ENCODE measurements at places on chromosomes 2 and 18.

- no peak for DNase-seq
These were observed 72.2 kb downstream of the CCDC93 start for GRCh38 chr2:117941693-117942092.

DNA sequence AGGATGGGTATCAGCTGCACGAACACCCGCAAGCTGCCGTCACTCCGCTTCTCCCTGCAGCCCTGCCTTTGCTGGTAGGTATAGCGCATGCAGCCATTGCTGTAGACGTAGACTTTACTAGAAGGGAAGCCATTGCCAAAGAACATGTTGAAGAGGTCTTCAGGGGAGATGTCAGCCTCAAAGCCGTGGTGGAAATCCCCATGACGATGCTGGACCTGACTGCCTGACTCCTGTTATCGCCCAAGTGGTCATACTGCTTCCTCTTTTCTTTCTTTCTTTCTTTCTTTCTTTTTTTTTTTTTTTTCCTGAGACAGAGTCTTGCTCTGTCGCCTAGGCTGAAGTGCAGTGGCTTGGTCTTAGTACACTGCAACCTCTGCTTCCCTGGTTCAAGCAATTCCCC, 68.7 kb upstream of the SPRED2 start:
- no peak for DNase-seq

DNA sequence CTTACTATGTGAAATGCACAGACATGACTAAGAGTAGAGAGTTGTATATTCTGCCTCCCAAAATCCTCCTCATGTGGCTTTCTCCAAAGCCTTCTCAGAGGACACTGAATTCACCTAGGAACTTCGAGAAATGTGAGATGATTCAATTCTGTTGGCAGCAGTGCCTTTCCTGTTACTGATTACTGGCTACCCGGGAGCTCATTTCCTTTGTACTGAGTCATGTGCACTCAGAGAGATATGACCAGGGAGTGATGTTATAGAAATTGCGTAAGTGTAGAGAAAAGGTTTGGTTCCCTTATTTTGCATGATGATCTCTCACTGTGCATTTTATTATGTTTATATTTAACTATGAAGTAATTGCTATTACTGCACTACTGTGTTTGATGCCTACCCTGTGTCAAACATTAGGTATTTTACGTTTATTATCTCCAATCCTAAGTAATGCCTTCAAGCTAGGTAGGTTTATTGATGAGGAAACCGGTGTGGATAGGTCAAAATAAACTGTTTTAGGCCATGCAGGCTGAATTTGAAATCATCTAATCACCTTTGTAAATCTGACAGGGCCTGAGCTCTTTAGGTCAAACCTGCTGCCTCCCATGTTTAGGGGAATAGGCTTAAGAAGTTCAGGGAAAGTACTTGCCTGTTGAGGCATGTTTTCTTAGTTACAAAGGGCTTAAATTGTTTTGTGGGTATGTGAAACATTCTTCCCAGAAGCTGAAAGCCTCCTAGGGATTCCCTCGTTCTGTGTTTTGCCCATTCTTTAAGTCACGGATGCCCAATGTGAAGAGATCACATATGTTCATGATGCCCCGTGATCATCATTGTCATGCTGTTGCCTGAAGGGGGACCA, 86.8 kb downstream of the FMNL2 start:
- DNase-seq, result no peak

- DNase-seq, result no peak
These were observed 101.8 kb upstream of the RPE start for GRCh38 chr2:209900638-209901037.

DNA sequence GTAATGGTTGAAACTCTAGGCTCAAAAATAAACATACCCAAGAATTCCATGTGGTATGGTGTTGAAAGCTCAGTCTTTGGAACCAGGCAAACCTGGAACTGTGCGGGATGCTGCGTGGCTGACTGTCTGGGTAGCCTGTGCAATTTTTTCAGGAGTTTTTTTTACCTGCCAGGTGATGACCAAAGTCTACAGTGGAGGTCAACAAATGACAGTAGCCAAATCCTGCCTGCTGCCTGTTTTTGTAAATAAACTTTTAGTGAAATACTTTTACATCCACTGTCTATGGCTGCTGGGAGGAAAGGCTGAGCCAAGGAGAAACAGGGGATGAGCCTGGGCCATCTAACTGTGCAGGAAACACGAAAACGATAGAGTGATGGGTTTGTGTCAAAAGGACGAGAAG, 240.6 kb downstream of the PIEZO2 start:
- DNase-seq, result no peak

- DNase-seq, result no peak
These were observed 70.8 kb upstream of the NOSTRIN start for GRCh38 chr2:168731616-168732015.

DNA sequence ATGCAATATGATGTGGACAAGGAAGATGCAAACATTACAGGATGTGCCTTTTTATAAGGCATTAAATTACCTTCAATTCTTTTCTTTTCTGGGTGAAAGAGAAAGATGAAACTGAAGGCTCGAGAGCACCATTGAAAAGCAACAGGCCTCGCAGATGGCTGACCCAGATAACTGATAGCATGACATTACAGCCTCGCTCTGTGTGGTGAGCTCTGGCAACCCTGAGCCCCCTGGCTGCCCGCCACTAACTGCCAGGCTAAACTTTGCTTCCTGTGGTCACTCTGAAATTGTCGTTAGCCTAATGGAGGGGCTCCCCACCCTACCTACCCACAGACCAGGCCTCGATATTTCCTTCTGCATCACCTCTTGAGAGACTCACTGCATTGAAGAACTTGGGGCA, 516.8 kb upstream of the FANCL start:
- no peak for DNase-seq

DNA sequence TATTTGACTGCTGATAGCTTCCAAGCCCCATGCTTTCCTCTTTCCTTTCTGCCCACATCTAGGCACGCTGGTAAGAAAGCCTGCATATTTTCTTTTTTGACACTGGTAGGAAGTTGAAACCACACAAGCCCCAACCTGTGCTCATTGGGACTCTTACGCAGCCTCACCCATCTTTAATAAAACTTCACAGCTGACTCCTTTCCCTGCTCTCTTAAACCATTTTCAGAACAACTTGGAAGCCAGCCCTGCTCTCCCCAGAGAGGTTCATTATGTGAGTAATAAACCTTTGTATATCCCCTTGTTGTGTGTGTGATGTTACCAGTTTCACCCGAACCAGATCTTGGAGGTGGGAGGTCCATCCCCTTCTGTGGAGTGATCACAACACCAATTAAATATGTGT, 268.4 kb downstream of the GPD2 start:
- DNase-seq, result no peak

GRCh38 chr2:178441426-178441825, 9.5 kb downstream of the PRKRA start:
- no peak for DNase-seq

DNA sequence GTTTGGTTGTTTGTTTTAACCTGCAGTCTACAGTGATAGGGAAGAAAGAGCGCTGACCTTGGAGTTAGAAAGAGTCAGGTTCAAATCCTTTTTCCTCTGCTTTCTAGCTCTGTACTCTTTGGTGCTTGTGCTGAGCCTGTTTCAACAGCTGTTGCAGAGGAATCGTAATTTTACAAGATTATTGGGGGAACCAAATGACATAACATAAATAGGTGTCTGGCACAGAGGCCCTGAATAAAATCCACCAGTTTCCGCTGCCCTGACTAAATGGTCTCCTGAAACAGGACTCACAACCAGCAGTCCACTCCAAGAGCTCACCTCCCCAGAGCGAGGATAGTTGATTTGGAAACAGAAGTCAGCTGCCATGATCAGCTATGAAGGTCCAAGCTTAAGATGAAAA, 125.0 kb upstream of the CDC42EP3 start:
- no peak for DNase-seq

DNA sequence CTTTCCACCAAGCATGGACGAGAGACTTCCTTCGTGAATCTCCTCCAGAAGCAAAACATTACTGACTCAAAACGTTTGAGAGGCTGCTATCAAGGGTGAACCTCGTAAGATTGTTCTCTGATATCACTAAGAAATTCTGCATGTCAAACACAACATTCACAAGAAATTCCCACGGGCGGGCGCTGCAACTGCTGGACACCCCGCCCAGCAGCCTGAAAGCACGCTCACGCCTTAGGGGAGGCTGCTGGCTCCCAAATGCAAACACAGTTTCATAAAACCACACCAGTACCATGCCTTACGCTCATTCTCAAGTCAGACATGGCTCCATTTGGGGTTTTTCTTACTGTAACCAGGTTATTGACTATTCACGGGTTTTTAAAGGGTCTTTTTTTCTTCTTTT, 39.0 kb downstream of the MBP start:
- DNase-seq, result no peak

GRCh38 chr2:88099798-88100488, 27.9 kb downstream of the FABP1 start:
- no peak for DNase-seq

DNA sequence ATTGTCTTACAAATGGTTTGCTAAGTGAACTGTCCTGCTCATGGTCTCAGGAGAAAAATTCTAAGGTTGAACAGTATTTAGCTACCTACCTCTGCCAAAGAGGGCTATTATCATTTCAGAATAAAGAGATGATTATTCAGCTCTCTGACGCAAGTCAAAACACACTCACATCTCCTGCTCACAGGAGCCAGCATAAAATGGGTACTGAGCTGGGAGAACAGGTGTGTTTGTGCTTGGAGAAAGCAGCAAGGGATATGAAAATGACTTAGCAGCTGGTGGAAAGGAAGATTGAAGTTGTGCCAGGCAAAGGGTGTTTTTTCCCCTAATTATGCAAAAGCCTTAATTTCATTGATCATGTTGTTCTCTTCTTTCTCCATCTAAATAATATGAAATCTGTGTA, 47.3 kb upstream of the TANK start:
- DNase-seq, result no peak

- DNase-seq, result no peak
These were observed 37.5 kb downstream of the TBC1D8 start for GRCh38 chr2:101113441-101114267.

GRCh38 chr18:58076052-58076451, 32.0 kb downstream of the NEDD4L start:
- DNase-seq, result no peak

- DNase-seq, result no peak
These were observed 109.9 kb downstream of the SLC4A3 start for GRCh38 chr2:219737270-219737691.

GRCh38 chr2:151071906-151072305, 189.8 kb downstream of the RBM43 start:
- DNase-seq, result no peak

GRCh38 chr2:101698014-101698843, 722 bp downstream of the MAP4K4 start:
- no peak for DNase-seq

GRCh38 chr2:29239209-29239960, 124.2 kb downstream of the CLIP4 start:
- no peak for DNase-seq

DNA sequence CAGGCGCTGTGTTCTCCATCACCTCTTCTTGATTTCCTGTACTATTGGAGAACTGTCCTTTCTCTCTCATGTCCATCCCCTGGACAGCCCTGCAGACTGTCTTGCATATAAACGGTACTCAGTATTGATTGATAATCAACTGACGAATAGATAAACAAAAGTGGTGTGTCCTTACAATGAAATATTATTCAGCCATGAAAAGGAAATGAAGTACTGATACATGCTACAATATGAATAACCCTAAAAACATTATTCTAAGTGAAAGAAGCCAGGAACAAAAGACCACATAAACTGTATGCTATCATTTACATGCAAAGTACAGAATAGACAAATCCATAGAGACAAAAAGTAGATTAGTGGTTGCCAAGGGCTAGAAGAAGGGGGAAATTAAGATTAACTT, 77.6 kb downstream of the SDC1 start:
- no peak for DNase-seq

DNA sequence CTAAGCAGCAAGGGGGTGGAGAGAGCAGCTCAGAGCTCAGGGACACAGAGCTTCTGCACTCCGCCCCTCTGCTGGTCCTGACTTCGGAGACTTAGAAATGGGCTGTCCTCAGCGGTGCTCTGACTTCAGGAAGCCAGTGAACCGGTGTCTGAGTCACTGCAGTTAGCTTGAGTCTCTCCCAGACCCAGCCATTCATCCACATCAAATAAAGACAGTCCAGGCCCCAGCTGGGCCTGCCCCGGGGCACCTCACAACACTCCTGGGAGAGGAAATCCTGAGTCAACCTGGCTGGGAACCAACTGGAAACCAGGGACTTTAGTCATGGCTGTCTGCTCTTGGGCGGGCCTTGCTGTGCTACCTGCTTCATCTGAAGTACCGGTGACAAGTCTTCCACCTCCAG, 5.4 kb upstream of the ITGB6 start:
- no peak for DNase-seq

DNA sequence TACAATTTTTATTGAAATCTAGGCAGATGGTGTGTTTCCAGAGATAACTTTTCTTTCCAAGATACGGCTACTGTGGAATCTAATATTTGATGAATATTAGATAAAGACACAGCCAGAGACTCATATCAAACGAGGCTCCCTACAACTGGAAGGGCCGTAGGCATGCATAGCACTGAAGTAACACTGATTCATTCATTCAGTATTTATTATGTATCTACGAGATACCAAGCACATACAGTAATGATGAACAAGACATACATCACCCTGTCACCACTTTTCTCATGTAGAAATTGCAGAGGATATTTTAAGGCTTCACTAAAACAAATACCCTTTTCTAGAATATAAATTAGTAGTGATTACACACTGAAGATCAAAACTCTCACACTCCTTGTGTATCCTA, 74.5 kb downstream of the KCTD18 start:
- no peak for DNase-seq

DNA sequence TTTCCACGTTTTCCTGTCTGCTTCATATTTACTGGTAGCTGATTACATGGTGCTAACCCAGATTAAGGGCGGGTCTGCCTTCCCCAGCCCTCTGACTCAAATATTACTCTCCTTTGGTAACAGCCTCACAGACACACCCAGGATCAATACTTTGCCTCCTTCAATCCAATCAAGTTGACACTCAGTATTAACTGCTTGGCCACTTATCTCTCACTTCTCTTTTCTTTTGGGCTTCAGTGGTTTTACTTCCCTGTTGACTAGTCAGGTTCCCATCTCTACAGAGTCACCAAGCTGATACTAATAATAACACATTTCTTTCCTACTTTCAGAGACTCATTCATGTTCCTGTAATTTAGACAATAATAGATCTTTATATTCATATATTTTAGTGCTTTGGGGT, 302.2 kb upstream of the MAP2 start:
- no peak for DNase-seq

GRCh38 chr2:150475479-150476250, 11.8 kb downstream of the RND3 start:
- no peak for DNase-seq

- DNase-seq, result no peak
These were observed 295.0 kb upstream of the SPRED2 start for GRCh38 chr2:65727381-65727780.

DNA sequence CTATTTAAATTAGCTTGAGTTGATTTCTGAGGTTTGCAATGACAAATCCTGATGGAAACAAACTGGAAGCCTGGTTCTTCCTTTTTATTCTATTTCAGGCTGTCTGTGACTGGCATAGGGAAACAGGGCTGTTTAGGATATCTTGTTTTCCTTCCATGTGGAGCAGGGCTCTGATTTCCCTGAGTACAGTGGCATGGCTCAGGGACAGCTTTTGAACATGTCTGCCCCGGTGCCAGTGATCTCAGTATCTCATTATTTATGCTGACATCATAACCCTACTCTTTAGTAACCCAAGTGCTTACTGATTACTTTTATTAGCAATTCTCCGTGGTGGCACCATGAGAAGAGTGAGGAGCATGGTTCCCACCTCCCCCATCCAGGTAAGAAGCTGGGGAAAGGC, 720.3 kb downstream of the GALR1 start:
- no peak for DNase-seq

- DNase-seq, result peak; percentile 4
These were observed 1072.4 kb downstream of the RPIA start for GRCh38 chr2:89763581-89764485.

- no peak for DNase-seq
These were observed 4.5 kb downstream of the TEX261 start for GRCh38 chr2:70990216-70990615.

All from CD4-positive, alpha-beta T cell treated with Interleukin-17A for 4 hours (primary cell).